ENCODE measurements at places on chromosomes 6 and 20. TPM values are rescaled to one million over a fixed set of nuclear protein-coding genes. Genes with fewer than 3 reads are reported as not detected.

GRCh38 chr20:24379484-24379927, 89.9 kb upstream of the SYNDIG1 start:
- DNase-seq = no peak

GRCh38 chr6:158645064-158646022, 800 bp upstream of the DYNLT1 start:
- DNase-seq = no peak

DNA sequence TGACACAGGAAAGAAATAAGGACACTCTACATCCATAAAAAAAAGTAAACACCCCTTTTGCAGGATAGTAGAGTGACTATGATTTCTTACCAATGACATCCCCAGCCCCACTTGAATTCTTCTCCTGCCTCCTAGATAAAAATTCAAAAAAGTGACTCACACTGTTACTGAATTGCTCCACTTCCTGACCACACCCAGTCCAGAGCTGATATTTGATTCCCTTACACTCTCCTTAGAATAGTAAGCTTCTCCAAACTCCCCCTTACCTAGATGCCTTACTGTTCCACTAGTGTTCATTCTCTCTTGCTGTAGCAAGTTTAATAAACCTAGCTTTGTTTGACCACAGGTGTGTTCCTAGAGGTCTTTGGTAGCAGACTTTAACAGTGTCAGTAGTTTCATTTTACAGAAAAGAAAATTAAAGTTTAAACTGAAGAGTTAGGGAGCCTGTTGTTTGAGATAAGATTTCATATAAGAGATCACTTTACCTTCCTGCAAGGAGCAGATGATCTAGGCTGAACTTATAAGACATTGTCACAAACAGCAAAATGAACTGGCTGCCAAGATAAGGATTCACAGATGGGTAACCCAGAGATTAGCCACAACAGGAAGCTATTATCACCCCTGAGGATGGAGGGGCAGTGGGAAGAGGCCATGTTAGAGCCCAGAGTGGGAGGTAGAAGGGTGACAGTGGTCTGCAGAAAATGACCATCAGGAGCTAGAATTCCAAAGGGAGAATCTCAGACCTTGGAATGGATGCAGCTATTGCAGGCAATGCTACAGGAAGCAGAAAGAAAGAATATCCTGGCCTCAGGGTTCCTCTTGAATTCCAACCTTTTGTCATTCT, 28.4 kb upstream of the BTN3A2 start:
- no peak for DNase-seq

- DNase-seq = no peak
Measured at GRCh38 chr6:114343782-114344144, 940 bp upstream of the HS3ST5 start.

DNA sequence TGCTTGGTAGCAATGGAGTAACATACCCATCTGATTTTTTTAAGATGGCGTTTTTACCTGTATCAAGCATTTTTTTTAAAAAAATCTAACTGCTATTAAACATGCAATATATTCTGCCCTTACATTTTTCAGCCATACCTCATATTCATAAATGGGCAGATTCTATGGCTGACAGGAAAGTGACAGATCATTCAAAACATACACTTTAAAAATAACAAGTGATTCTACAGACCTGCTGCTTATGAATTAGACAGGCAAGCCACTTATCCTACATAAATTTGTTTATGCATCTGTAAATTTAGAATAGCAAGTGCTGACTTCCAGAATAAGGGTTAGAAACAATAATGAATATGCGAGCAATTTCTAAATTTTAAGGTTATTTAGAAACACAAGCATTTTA, 82.7 kb downstream of the TBXT start:
- DNase-seq = no peak

- no peak for DNase-seq
Measured at GRCh38 chr6:170265655-170266054, 25.2 kb downstream of the DLL1 start.

DNA sequence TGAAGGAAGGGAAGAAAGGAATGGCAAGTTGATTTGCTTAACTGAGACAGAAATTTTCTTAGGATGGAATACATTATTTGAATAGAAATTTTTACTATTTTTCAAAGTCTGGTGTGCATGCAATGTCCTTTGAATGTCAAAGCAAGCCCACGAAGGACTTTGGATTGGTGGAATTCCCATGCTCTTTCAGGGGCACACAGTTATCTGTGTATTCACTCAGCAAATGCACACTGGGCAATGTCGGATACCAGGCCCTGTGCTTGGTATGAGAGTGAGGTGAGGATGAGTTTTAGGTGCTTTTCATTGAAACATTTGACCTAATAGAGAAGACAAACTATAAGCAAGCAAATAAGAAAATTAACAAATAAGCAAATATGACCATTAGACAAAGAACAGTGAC, 73.3 kb downstream of the SYCP2L start:
- DNase-seq = no peak

- no peak for DNase-seq
Measured at GRCh38 chr6:80566361-80566760, 459.9 kb downstream of the BCKDHB start.

- DNase-seq = peak; percentile 46
Measured at GRCh38 chr20:49245921-49246740, 26.9 kb downstream of the DDX27 start.

DNA sequence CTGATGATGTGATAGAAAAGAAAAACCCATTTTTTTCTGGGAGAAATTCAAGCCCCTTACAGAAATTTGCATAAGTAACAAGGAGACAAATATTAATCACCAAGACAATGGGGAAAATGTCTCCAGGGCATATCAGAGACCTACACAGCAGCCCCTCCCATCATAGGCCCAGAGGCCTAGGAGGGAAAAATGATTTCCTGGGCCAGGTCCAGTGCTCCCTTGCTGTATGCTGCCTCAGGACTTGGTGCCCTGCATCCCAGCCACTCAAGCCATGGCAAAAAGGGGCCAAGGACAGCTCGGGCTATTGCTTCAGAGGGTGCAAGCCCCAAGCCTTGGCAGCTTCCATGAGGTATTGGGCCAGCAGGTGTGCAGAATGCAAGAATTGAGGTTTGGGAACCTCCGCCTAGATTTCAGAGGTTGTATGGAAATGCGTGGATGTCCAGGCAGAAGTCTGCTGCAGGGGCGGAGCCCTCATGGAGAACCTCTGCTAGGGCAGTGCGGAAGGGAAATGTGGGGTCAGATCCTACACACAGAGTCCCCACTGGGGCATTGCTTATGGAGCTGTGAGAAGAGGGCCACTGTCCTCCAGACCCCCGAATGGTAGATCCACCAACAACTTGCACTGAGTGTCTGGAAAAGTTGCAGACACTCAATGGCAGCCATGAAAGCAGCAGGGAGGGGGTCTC, 7.6 kb upstream of the DBNDD2 start:
- no peak for DNase-seq

DNA sequence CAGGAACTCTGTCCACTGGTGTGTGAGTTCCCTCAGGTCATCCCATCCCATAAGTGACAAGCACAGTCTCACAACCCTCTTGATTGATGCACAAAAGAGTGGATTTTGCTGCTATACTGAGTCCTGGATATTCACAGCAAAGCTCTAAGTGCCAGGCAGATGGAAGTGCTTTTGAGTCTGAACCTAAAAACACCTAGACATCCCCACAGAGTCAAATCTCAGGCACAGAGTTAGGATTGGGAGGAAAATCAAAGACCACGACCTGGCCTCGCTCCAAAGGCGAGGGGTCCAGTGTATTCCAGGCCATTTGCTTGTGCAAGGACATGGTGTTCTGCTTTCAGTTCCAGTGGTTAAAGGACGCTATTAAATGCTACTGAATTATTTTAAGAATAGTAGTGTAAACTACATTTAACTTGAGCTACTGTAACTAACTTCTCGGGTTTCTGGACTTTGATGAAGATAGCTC, 56.8 kb downstream of the RREB1 start:
- DNase-seq = no peak

DNA sequence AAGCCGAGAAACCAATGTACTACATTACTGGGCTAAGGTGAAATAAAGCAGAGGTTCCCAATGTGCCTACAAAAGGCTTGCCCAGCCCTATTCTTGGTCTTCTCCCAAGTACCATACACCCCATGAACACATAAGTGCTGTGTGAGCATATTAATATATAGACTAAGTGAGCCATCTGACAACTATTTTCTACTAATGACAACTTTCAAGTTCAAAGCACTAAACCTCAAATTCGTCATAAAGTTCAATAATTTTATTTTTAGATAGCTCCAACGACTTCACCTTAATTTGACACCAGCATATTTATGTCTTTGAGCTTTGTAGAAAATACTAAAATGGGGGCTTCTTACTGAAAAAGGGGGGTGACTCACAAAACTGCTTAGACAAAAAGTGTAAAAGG, 6.7 kb downstream of the DTNBP1 start:
- DNase-seq = no peak

DNA sequence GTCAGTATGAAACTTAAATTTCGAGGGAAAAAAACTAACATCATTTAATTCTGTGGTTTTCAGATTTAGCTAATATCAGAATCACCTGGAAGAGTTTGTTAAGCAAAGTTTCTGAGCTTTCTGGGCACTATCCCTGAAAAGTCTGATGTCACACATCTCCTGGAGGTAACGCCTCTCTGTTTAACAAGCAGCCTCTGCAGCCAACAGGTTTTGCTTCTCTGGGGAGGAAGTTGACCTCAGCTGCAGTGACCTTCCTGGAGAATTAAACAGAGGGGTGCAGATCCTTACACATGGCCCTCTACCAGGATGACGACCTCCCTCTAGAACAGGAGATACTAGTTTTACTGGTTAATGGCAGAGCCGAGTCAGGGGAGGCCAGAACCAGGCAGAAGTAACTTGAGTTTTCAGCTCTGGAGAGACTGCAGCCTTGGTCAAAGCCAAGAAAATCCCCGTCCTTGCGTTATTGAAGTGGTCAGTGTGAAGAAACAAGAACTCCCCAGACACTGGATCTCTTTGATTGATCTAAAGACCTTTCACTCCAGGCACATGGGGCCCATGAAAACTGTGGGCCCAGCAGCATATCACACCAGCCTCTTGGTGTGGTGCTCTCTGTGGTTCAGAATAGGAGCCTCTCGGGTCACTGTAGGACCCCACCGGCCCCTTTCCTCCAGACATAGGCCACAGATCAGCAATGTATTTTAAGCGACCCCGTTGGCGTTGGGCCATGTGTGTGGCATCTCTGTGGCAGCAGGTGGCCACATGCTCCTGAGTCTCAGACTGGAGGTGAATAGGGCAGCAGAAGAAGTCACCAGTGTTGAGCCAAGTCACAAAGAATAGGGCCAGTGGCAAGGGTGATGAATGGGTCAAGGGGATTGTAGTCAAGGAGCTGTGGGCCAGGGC, 33.4 kb upstream of the CCR6 start:
- DNase-seq = no peak

DNA sequence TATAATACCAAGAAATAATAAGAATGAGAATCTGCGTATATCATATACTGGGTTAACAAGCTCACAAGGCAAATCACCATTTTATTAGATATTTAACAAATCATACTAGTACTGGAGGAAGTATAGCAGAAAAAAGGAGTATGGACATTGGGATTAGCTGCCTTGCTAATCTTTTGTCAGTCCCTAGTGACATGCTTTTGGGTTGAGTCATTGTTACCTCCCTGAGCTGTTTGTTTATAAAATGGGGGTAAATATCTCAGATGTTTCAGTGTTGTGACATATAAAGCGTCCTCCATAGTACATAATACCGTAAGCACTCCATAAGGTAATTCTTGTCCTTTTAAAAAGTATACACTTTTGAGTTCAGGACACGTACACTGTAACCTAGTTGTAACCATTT, 107.0 kb downstream of the ESR1 start:
- no peak for DNase-seq

DNA sequence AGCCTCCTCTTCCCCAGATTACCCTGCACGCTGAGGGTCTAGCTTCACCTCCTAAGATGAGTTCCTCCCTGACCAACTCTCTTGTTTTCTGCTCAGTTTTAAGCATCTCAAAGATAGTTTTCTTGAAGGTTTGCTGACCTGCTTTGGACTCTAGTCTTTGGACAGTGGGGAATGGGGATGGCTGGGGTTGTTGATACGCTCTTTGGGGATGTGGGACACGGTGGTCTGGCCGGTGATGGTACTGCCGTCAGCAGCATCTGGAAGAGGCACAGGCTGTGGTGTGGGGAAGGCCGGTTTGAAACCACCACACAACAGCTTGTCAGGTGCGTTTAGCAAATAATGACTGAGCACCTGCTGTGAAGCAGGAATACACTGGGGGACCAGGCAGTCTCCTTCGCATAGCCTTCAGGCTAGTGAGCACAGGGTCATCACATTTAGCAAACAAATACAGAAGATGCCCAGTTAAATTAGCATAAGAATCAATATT, 94.1 kb downstream of the TMEM242 start:
- DNase-seq = no peak

GRCh38 chr6:130259140-130259539, 36.4 kb upstream of the SAMD3 start:
- DNase-seq = no peak

- DNase-seq = peak; percentile 58
Measured at GRCh38 chr6:26311012-26311384, 54.0 kb upstream of the BTN3A2 start.

- DNase-seq = no peak
Measured at GRCh38 chr20:52941808-52942207, 30.4 kb upstream of the TSHZ2 start.

DNA sequence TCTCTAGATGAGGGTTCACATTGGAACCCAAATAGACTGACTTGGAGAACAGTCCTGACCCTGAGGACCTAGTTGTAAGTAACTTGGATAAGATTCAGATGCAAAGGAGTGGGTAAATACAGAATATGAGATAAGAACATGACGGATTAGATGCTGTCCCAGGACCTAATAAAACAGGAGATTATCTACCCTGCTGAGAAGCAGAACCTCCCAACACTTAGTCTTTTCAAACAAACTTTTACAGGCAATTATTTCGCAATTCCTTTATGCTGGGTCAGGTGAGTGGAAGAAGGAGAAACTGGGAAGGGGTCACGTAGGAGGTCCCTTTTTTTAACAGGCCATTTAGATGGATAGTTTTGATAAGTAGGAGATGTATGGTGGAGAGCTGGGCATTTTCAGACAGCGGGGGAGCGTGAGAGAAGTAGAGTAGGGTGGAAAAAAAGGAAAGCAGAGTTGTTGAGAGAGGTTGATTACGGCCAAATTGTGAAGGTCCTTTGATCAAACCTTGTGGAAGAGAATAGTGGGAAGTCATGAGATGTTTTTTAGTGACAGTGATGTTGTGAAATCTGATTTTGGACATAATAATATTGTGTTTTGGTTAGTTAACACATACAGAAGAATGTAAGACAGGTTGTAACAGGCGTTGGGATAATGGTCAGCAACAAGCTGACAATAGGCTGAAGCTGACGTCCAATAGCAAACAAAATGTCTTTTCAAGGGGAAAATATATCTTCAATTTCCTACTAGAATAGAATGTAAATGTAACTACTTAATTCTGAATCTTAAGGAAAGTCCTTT, 32.8 kb downstream of the FAM83B start:
- no peak for DNase-seq

GRCh38 chr6:143233554-143234285, 173.0 kb downstream of the AIG1 start:
- DNase-seq = peak; percentile 30

Gene BANF2
- not detected for total RNA-seq

Gene BIRC7
- not detected for total RNA-seq

Gene NKX2-2
- not detected for total RNA-seq

Gene NHLRC1
- total RNA-seq = 0.66 TPM

Gene LCA5
- 10.8 TPM for total RNA-seq

Measured in ovary (tissue), 10 donors.